Stimulated activated CD4-positive, alpha-beta T cell treated with anti-CD3 and anti-CD28 coated beads, TNF-alpha, amount 100 ng/mL, for 1 hour (primary cell): ENCODE measurements at places on chromosomes 5 and 9.

DNA sequence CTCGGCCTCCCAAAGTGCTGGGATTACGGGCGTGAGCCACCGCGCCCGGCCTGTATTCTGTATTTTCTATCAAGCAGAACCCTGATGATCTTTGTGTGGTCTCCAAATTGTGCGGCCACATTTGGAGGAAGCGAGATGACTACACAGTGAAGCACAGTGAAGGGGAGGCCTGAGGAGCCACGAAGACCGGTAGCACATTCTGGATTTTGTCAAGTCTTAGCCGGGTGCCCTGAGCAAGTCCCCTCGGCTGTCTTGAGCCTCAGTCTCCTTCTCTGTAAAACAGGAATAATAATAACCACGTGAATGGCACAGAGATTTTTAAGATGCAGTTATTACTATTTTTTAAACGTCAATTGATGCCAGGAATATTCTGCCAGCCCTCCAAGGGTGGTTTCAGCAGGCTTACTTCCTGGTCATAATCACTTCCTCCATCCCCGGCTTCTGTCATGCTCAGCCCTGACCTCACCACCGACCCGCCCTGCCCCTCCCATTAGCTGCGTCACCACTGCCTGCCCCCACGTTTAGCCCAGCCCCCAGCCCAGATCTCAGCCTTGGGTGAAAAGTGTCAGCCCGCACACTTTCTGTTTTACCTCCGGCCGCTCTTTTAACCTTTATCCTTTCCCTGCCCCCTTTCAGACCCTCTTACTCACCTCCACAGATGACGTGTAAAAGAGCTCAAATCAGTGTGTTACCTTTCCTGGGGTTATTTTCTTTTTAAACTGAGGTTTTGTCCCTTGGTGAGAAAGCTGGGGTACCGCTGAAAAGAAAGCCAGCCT, 27.0 kb upstream of the ERGIC1 start:
- peak; percentile 55 for DNase-seq

GRCh38 chr9:130437011-130437789, 7.6 kb upstream of the ASS1 start:
- DNase-seq: no peak

DNA sequence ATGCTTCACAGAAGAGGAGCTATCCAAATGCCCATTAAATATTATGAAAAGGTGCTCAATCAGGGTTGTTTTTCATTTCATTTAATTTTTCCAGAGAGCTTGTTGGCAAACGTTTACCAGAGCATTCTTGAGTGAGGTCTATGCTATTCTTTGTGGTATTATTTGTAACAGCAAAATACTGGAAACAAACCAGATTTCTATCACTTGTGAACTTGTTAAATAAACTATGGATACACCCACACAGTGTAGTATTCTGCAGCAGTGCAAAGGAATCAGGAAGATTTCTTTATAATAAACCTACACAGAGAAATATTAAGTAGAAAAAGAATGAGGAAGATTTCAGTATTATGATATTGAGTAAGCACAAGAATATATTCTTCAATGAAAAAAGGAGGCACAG, 15.0 kb upstream of the SLC1A1 start:
- no peak for DNase-seq

DNA sequence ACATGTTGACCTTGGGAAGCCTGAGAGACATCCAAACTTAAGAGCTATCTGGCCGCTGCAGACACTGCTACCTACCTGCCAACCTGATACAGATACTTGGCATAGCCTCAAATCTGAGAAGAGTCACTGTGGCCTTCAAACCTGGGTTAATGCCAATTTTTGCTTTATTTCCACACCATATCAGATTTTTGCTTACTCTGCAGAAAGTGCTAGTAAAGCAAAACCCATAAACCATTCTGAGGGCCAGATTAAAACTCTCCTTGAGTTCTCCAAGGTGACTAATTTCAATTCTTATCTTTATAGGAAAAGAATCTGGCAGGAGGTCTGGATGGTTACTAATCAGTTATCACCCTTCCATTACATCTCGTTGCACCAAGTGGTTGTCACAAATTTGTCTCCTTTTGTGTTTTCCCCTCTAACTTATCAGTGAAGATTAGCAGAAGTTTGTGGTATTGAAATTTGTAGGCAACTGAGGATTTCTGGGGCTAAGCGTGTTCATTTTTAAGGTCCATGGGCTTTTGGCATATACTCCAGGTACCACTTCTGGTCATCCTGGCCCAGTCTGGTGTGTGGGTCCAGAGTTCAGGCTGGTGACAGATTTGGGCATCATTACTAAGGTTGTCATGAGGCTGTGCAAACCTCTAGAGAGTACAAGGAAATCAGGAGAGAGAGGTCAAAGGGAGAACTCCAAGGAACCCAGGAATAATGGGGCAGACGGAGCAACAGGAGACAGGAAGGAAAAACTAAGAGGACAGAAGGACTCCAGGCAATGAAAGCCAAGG, 177.9 kb downstream of the TSSK1B start:
- DNase-seq: no peak

DNA sequence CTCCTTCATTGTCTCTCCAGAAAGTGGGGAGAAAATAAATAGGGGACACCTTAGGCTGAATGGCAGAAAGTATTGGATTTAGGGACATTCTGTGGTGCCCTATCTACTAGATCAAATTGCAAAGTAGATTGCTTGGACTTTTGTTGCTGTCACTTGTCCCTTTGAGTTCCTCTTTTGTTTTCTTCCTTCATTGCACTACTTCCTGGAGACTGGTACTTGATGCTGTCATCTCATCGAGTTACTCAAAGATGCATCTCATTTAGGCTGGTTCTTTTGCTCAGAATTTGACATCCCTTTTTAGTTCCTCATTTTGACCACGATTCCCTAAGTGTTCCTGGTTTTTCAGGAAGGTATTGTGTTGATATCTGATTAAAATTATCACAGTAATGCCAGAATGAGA, 137.6 kb downstream of the ADGRV1 start:
- DNase-seq: no peak

DNA sequence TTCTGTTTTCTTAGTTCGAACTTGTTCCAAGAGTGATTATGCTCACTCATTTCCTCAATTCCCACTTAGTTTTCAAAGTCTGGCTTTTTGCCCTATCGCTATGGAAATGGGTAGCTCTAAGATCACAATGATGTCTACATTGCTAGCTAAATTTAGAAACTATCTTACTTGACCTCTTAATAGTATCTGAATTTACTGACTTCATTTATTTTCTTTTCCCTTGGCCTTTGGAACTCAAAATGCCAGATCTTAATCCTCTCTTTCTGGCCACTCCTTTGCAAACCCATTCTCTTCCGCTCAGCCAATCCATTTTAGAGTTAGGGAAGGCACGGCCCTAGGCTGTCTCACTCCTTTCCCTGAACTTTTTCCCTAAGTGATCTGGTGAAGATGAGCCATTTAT, 137.0 kb downstream of the FER start:
- no peak for DNase-seq

- no peak for DNase-seq
Measured at GRCh38 chr5:123046222-123046621, 9.7 kb upstream of the PPIC start.

DNA sequence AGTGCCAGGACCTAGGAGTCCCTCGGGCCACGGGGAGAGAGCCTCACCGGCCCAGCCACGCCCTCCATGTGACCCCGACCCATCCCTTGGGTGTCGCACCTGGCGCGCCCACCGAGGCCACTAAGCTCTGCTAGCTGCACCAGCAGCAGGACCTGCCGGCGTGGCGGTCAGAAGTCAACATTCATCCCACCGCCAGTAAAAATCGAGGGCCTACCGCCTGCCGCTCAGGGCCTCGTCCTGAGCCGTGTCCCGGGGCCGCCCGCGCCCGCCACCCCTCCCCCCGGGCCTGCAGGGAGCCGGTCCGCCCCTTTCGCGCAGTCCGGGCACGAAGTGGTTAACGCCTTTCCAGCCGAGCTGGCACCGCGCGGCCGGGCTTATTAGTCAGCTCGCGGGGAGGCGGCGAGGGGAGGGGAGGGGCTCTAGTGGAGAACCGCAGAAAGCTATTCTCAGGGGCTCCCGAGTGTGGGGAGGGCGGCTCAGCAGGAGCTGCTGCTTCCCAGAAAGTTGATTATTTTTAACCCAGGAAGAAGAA, 124.4 kb downstream of the C9orf50 start:
- DNase-seq: peak; percentile 66

DNA sequence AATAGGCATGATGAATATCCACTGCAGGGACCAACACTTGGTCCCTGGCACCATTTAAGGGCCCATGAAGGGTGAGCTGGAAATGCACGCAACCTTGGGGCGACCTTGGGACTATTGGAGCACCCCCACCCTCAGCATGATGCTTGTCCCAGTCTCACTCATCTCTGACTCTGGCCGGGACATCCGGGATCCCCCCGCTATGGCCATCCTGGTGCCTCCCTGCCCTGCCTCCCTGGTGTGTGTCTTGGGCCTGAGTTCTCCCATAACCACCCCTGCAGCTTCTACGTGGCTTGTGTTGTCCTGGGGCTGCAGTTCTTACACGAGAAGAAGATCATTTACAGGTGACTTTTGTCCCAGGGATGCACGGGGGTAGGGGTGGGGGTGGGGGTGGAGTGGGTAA, 5.9 kb downstream of the ZDHHC12 start:
- DNase-seq: no peak

GRCh38 chr5:138275379-138275782, 960 bp upstream of the GFRA3 start:
- no peak for DNase-seq

GRCh38 chr5:8784692-8785091, 761.2 kb downstream of the SEMA5A start:
- no peak for DNase-seq

DNA sequence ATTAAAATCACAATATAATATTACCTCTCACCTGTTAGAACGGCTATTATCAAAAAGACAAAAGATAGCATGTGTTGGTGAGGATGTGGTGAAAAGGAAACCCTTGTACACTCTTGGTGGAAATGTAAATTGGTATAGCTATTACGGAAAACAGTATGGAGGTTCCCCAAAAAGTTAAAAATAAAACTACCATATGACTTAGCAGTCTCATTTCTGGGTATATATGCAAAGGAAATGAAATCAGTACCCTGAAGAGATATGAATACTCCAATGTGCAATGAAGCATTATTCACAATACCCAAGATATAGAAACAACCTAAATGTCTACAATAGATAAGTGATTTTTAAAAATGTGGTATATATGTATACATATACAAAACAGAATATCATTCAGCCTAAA, 199.9 kb downstream of the SNX18 start:
- no peak for DNase-seq

DNA sequence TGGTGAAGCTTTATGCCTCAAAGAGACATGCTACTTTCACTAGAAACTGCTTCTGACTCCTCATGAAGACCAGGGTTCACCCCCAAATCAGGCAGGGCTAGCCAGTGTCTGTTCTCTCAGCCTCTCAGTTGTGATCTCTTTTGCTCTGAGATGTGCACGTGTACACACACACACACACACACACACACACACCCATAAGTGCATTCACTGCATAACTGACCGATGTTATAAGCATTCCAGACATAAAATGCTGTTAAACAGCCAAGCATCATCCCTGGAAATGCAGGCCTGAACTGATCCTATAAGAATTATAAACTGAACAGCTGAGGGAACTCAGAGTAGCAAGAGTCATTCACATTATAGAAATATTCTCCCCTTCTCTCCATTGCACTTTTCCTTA, 85.0 kb downstream of the FSTL4 start:
- DNase-seq: no peak

GRCh38 chr5:157665467-157666070, 5.8 kb upstream of the C5orf52 start:
- DNase-seq: no peak

DNA sequence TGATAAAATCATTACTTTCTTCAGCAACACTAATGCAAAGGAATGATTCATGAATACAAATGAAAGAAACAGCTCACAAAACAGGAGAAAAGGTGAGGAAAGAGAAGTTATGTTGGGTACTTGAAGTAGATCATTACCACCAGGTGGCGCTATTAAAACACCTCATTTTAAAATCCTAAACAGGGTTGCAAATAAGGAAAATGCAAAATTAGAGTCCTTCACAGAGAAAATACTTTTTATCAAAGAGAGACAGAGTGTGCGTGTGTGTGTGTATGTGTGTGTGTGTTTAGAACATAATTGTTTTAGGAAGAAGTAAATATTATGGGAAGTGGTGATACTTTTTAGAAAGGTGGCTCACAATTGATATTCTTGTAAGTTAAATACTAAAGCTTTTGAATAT, 49.5 kb upstream of the CD180 start:
- no peak for DNase-seq

GRCh38 chr9:21688108-21689102, 114.0 kb upstream of the MTAP start:
- no peak for DNase-seq

- DNase-seq: no peak
Measured at GRCh38 chr5:156819537-156819936, 30.6 kb upstream of the PPP1R2B start.

- DNase-seq: no peak
Measured at GRCh38 chr5:35815089-35815936, 41.4 kb upstream of the IL7R start.
